ENCODE measurements at places on chromosomes 1 and 21.
A peak's percentile ranks its signal among the peaks of the same experiment; 100 is the strongest.

DNA sequence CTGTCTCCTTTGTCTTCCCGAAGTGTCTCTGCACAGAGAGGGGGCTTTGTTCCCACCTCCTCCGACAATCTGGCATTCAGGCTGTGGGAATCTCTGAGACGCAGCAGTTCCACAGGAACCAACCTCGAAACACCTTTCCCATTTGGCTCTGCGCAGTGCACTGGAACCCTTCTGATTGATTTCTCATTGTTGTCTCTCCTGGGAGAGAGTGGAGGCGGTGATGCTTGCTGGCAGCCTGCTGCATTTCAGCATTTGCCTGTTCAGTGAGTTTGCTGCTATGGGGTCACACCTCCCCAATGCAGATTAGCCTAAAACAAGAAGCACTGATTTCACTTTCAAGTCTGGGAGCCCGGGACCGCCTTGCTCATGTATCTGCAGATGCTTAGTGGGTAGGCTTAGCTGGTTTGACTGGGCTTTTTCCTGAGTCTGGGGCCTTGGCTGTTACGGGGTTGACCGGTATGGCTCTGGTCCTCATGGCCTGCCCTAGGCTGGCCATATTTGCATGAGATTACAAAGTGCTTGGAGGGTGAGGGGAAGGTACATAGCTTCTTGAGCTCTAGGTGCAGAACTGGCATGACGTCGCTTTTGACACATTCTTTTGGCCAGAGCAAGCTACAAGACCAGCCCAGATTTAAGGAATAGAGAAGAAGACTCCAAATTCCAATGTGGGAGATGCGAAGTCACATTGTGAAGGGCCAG lies 695.3 kb downstream of the PTPRU start:
- DNase-seq: no peak

- no peak for DNase-seq
Observed at GRCh38 chr21:35649186-35649585, 411.1 kb downstream of the SETD4 start.

DNA sequence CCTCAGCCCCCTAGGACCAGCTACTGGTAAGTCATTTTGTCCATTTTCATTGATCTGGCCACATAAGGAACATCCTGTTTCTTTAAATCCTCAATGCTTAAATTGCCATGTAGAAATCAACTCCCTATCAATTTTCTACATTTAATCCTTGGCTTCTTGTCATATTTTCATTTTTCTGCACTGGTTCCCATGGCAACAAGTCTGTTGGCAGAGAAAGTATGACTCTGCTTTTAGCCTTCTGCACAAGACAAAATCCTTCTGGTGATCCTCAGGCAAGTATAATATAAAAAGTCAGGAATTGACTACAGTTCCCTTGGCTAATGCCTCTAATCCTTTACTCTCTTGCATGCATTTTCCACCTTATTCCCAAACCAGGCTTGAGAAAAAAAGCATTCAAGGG lies 65.0 kb downstream of the LRRC40 start:
- no peak for DNase-seq

- DNase-seq: no peak
Observed at GRCh38 chr1:25590096-25590824, 26.3 kb upstream of the MAN1C1 start.

- DNase-seq: peak; percentile 27
Observed at GRCh38 chr1:66764994-66765578, 12.8 kb downstream of the DYNLT5 start.

DNA sequence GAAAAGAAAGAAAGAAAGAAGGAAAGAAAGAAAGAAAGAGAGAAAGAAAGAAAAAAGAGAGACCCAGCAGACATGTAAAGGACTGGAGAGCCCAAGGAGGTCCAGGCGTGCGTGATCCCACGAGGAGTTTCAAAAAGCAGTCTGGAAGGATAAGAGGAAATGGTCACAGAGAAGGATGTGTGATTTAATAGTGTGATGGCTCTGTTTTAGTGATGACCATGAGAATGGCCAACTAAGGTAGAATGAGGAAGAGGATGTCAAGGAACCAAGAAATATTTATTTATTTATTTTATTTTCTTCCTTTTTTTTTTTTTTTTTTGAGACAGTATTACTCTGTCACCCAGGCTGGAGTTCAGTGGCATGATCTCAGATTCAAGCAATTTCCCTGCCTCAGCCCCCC lies 25.5 kb downstream of the PTGS2 start:
- DNase-seq: no peak

GRCh38 chr21:25412100-25412499 lies 195.2 kb downstream of the MRPL39 start:
- DNase-seq: no peak

DNA sequence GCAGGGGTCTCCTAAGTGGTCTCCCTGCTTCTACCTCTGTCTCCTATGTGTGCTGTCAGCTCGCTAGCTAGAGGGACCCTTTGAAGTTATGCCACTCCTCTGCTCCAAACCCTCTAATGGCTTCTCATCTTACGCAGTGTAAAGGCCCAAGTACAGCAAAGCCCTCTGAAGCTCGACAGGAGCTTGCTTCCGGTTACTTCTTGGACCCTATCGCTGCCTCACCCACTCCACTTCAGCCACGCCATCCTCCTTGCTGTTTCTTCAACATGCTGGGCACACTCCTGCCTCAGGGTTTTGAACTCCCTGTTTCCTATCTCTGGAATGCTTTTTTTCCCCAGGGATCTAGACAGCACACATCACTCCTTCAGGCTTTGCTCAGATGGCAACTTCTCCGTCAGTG lies 102.3 kb upstream of the F3 start:
- no peak for DNase-seq

- no peak for DNase-seq
Observed at GRCh38 chr1:155037851-155038441, 4.3 kb downstream of the DCST1 start.

GRCh38 chr1:153778824-153779519 lies 3.8 kb downstream of the SLC27A3 start:
- no peak for DNase-seq

DNA sequence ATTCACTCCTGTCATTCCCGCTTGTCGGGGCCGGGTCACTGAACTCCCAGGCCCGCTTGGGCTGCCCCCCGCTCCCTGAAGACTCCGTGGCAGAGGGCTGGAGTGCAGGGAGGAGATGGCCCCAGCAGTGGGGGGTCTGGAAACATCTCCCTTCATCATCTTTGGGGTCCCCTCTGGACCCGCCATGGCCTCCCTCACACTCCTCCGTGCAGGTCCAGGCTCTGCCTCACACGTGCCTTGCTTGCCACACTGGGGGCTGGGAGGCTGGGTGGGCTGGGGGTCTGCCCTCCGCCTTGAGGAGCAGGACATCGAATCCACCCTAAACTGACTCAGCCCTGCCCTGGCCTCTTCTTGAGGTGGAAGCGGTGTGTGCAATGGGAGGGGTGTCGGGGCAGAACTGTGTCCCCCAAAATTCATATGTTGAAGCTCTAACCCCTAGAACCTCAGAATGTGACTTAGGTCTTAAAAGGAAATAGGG lies 35.2 kb downstream of the POFUT2 start:
- no peak for DNase-seq

GRCh38 chr1:201760516-201760915 lies 68.4 kb upstream of the IPO9 start:
- no peak for DNase-seq

DNA sequence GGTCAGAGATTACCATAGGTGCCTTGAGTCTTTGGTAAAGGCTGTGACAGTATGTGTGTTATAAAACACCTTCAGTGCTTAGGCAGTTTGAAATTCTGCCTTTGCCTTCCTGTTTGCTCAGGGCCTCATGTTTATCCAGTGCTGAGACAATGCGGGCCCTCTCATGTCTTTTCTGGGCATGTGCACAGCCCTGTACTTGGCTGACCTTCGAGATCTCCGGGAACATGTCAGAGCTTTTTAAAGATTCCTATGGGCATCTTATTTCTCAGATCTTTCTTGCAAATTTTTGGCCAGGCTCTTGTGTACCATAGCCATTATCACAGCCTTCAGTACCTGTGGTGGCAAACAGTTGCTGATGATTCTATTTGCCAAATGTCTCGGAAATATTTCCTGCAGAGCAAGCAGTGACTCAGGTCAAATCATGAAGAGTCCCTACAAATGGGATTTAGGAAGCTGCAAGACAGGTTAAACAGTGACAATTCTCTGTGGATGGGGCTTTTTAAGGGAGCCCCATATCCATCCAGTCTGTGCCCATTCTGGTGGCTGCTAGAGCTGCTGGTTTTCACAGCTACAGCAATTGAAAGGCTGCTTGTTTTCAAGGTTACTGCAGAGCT lies 42.1 kb downstream of the HOOK1 start:
- no peak for DNase-seq

GRCh38 chr21:40349591-40349990 lies 482.4 kb downstream of the PCP4 start:
- DNase-seq: no peak

GRCh38 chr1:234975122-234975940 lies 153.3 kb downstream of the TOMM20 start:
- no peak for DNase-seq

GRCh38 chr1:202192770-202193613 lies 607 bp upstream of the LGR6 start:
- peak; percentile 45 for DNase-seq

DNA sequence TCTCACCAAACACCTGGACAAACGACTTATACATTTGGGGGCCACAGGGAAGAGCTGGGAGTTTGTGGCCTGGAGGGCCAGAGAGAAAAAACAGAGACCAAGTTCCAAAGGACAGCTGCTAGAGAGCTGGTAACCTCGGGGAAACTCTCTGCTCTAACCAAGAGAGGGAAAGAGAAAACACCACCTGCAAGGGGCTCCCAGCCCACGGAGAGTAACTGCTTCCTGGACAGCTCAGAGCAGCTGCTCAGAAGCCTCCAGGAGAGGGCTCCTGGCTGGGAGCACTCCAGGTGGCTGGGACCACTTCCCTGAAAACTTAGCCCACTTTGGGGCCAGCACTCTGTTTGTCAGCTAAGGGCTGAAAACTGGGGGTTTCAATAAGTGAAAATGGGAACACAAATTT lies 154.8 kb upstream of the GRIK3 start:
- no peak for DNase-seq

DNA sequence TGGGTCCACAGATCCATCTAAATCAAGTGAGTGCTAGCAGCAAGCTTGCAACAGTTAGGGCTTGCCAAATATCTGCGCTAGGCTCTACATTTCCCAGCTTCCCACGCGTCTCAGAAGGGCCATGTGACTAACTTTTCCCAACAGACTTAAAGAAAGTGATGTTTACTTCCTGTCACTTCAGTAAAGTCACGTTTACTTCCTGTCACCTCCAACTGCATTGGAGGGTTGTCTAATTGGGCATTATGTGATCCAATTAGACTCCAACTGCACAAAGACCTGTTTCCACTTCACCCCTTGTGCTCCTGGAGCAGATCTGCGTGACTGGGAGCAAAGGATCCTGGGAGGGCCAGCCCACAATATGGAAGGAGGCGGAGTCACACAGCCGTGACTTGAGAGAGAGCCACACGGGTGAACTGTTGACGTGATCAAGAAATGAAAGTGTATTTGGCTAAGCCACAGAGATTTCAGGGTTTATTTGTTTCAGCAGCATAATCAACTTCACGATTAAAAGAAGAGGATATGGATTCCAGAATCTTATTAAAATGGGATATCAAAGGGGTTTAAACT lies 77.7 kb downstream of the CYYR1 start:
- no peak for DNase-seq

DNA sequence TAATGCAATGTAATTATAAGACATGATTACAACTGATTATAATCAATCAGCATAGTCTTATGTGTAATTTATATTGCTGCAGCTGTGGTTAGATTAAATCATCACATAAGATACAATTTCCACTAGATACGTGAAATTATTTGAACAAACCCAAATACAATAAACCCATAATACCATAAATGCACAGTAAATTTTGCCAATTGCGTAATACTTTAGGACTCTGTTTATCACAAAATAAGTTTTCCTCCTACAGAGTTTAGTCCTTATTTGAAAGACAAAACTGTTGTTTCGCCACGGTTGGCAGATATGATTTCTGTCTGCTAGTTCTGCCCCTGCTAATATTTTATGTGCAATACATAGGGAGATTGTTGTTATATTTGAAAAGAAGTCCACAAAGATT lies 895.9 kb upstream of the ADGRL4 start:
- no peak for DNase-seq

DNA sequence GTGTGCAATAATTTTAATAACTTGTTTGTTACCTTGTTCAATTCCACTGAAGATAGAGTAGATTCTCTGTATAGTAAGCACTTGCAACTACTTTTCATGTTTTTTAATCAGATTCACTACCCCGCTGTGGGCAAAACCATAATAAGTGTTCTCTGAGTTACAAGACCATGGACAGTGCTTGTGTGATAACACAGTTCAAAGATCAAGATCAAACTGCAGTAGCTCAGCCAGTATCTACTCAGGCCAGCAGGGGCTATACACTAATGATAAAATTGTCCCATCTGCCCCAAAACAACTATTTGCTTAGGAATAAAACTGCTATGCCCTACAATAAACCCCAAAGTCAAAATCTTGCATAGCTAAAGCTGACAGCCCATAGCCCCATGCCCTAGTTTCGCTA lies 129.6 kb downstream of the LRRC7 start:
- DNase-seq: no peak

GRCh38 chr1:119909890-119910596 lies 13.7 kb upstream of the ADAM30 start:
- no peak for DNase-seq

DNA sequence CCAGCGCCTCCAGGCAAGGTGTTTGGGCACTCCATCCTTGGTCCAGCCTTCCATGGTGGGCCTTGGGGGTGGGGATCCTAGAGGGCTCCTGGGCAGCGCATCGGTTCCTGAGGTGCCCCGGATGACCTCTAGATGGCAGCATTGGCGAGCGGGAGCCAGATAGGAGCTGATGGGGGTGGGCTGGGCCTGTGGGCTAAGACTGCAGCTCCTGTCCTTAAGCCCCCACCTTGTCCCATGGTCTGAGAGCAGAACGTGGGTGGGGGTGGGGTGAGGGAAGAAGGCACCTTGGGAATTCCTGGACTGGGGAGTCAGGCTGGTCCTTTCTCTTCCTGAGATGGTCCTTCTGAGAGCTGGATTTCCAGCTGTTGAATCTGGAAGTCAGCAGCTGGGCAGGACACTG lies 93.4 kb upstream of the CSF3R start:
- DNase-seq: peak; percentile 35

DNA sequence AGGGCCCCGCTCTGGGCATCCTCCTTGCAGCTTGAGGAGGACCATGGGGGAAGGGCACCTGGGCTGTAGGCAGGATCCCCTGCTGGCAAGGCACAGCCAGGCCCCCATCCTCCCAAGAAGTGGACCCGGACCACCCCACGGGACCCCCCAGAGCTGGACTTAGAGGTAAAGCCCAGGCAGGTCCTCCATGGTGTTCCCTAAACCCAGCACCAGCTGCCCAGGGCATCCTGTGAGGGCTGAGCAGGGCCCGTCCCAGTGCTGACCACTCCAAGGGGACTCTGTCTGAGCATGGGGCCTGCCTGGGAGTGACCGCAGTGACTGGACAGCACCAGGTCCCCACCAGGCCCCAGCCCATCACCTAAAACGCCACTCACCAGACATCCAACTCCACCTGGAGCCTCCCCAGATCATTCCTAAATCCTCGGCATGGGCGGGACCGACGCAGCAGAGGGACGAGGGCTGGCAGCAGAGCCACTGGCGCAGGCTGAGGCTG lies 21.3 kb downstream of the COL6A2 start:
- DNase-seq: no peak

Data from activated CD4-positive, alpha-beta T cell treated with anti-CD3 and anti-CD28 coated beads for 24 hours (primary cell).